H1 (cell line): ENCODE measurements at places on chromosomes 2 and 18. TPM values are rescaled to one million over a fixed set of nuclear protein-coding genes. Genes with fewer than 3 reads are reported as not detected.

C2orf74 gene
- total RNA-seq: 9.0 and 9.3 TPM in 2 replicates

GRCh38 chr2:212923393-212923792 lies 228.0 kb downstream of the IKZF2 start:
- no peaks in the 10 kb centered on the region; the same call in 1 of the 2 replicates for H3K4me1 ChIP-seq
- no peak for DNase-seq
- no peak overlapping the region for H3K4me3 ChIP-seq
- H3K27ac ChIP-seq: no peak overlapping the region

GRCh38 chr2:85710687-85711577 lies 16.8 kb downstream of the GNLY start:
- no peaks in the 10 kb centered on the region for H3K27me3 ChIP-seq
- H3K27ac ChIP-seq: no peak overlapping the region
- no peak for DNase-seq
- no peak overlapping the region for H3K4me3 ChIP-seq

KIAA1328 gene
- total RNA-seq: 4.4 and 5.7 TPM in 2 replicates

- no peaks in the 10 kb centered on the region; the same call in 1 of the 2 replicates for H3K4me1 ChIP-seq
- no peak overlapping the region for H3K27ac ChIP-seq
Observed at GRCh38 chr2:179840840-179841239, 20.6 kb downstream of the ZNF385B start.

SLC38A11 gene
- total RNA-seq: not detected in 2 replicates

DNA sequence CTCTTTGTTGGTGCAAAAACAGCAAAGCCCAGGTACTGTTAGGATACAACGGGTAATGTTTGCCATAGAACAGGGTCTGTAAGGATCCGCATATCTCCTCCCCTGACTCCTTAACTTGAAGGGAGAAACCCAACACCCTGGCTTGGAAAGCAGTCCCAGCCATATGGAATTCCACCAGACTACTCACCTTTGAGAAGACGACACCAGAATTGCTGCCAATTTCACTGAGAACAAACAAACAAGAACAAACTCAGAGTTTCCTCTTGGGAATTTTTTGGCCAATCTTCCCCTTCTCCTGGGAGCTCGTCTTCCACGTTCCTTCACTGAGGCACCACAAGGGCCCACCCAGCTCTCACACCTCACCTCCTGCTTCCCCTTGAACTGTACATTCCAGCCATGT lies 29.2 kb downstream of the CAPN14 start:
- no peak overlapping the region for H3K4me3 ChIP-seq
- no peaks in the 10 kb centered on the region for H3K27me3 ChIP-seq

DNA sequence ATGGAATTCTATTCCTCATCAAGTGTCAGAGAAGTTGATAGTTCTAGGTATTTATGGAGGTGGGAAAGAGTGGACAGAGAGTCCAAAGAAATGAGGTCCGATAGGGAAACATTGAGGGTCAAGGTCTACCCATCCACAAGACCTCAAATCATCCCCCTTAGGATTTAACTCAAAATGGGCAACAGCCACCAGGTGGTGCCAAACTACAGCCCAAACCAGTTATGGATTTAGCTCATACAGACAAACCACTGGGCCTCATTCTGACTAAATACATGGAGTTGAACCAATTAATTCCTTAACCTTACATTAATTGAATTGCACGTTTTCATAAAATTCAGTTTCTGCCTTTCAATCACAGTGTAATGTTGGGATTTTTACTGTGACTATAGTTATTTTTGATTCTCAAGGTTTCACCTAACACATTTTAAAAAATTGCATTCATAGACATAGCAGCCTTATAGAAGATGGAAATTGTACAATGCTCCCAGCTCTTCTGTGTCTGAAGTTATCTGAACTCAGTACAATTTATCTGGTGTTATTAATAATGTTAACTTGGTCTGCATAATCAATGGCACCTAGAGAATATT lies 98.2 kb upstream of the HNMT start:
- no peak overlapping the region for H3K4me3 ChIP-seq
- H3K36me3 ChIP-seq: no peaks in the 10 kb centered on the region
- H3K4me1 ChIP-seq: no peaks in the 10 kb centered on the region

DNA sequence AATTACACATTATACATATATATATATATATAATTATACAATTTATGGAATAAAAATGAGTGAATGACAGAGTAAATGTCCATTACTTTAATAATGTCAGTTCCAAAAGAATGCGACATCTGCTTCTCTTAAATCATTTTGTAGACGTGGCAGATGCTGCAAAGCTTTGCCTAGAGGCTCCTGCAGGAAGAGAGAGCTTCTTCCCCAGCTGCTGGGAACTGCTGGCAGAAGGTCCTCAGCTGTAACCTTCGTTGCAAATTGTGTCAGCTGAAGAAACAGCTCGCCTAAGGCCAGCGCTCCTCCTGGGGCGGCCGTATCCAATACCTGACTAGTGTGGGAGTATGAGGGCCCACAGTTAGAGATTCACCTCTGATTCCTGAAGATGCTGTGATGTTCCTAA lies 9.6 kb upstream of the THNSL2 start:
- no peaks in the 10 kb centered on the region for H3K36me3 ChIP-seq
- H3K27me3 ChIP-seq: no peaks in the 10 kb centered on the region
- peaks cover 6% of the 10 kb centered on the region; the same call in 1 of the 2 replicates for H3K4me1 ChIP-seq
- no peak overlapping the region for H3K4me3 ChIP-seq

DNA sequence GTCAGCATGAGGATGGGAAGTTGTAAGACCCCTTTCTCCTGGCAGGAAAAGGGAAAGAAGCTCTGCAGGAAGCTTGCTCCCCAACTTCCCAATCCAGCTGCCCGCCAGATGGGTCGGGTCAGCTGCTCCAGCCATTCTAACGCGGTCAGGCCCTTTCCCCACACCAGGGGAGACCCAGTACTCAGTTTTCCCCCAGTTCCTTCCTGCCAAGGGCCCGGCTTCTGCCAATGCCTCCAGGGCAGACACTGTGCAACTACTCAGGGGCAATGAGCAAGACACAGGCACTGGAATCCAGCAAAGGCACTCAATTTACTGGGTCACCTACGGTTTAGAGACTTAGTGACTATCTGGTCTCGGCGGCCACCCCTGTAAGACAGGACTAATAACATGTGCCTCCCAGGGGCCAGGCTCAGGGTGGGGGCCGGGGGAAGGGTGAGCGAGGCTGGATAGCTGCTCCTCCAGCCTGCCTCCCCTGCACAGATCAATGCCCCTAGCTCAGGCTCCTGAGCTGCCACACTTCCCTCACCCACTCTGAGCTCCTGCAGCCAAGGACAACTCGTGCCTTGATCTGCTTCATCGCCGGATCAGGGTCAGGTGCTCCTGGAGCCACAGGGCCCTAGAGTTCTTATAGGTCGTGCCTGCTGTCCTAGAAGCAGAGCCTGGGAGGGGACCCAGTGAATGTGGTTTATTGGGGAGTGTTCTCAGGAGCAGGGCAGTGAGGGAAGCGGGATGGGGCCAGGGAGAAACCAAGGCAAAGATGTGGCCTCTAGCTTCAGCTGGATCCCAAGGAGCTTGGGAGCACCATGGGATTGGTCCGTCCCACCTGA lies 171.1 kb downstream of the ZFP36L2 start:
- H3K4me3 ChIP-seq: no peak overlapping the region
- H3K27ac ChIP-seq: no peak overlapping the region
- no peaks in the 10 kb centered on the region; the same call in 1 of the 2 replicates for H3K27me3 ChIP-seq

DNA sequence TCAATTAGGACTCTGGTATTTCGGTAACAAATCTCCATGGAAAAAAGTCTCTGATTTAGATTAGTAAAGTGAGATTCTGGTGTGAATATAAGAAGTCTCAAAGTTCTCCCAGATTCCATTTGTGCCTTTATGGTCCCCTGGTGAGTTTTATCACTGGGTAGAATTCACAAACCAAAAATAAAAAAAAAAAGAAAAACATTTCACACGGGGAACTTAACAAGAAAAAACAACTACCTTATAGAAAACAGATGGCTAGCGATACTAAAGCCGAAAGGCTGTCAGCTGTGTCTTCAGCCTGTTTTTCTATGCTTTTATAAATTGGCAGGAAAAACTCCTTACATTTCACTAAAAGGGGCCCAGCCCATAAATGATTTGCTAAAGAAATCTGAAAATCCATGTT lies 50.6 kb downstream of the COL5A2 start:
- H3K27ac ChIP-seq: no peak overlapping the region
- H3K36me3 ChIP-seq: no peaks in the 10 kb centered on the region
- no peaks in the 10 kb centered on the region for H3K27me3 ChIP-seq
- no peak for DNase-seq
- no peak overlapping the region for H3K4me3 ChIP-seq
